Urinary bladder (tissue), 4 donors: ENCODE measurements at places on chromosomes 3 and 15. TPM values are rescaled to one million over a fixed set of nuclear protein-coding genes. Genes with fewer than 3 reads are reported as not detected.

NTRK3 gene
- polyA plus RNA-seq = 10.6 TPM

STARD5 gene
- polyA plus RNA-seq = 15.9 TPM

VEPH1 gene
- 0.37 TPM for polyA plus RNA-seq

FOXB1 gene
- polyA plus RNA-seq = 0.03 TPM

MME gene
- polyA plus RNA-seq = 7.7 TPM

SPSB4 gene
- 0.29 TPM for polyA plus RNA-seq

SMCO1 gene
- not detected for polyA plus RNA-seq
